Stimulated activated CD8-positive, alpha-beta memory T cell treated with anti-CD3 and anti-CD28 coated beads, Interleukin-4, amount 100 ng/mL, for 4 hours (primary cell): ENCODE measurements at places on chromosomes 1 and 21.

GRCh38 chr1:51950701-51951100 lies 39.8 kb downstream of the RAB3B start:
- DNase-seq = no peak

DNA sequence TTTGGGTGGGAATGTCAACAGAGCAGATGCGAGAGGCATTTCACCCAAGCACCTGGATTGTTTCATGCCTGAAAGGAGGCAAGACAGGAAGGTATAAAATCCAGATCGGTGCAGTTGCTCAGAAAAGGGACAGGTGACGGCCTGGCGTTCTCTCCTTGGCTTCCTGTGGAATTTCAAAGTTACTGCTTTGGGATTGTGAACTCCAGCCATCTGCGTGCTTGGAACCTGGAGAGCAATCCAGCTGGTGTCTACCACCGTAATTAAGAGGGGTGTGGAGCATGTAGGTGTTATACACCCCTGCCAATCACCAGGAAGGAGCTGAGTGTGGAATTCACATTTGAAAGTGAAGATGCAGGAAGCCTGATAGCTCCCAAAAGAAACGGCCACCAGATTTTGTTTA lies 286.1 kb downstream of the KIF26B start:
- no peak for DNase-seq

DNA sequence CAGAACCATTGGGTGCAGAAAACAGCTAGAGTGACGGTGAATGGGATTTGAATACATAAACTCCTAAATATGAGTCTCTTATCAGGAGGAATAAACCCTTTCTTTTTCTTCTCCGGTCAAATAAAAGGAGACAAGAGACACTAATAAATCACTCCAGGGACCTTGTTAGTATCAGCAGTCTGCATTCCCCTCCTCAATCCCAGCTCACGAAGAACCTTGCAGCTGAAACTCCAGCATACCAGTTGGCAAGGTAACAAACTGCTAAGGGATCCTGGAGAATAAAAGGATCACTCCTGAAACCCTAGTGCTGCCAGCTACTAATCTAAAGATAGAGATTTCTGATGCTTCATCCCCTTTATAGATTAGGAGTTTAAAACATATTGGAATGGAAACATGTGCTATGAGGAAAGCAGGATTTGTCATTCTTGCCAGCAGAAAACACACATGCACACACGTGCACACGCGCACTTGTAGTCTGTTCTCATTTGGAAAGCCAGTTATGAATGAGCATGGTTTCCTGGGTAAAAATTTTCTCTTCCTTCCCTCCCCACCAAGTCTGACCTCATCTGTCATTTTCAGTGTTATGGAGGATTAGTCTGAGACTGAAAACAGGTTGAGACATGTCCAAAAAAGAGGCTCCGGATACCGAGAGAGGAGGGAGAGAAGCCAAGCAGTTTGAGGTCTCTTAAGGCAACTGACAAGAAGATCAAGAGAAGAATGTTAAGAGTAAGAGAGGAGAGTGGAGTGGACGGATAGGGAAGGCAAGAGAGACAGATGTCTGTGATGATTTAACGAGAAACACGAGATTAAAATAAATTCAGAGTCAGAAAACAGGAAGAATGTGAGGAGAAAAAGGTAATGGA lies 10.9 kb downstream of the IER5 start:
- DNase-seq = no peak

DNA sequence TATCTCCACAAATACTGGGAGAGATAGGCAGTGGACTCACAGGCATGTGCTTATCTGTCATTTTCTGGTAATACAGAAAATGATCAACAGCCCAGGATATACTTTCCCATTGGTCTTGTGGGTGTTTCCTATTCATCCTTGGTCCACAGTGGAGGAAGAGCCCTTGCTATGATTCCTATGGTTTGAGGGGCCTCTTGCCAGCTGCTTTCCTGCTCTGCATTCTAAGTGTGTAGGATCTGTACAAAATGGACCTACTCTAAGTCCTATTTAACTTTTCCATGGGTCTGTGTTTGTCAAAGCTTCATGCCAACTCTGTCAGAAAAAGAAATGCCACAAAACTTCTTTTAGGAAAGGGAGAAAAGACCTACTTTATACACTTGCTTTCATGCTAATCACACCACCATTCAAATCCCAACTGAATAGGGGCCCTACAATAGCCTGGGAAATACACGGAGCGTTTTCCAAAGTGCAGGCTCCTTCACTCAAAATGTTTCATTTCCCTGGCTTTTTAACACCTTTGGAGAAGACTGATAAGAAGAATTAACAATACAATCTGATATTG lies 16.4 kb downstream of the PLPP3 start:
- no peak for DNase-seq

DNA sequence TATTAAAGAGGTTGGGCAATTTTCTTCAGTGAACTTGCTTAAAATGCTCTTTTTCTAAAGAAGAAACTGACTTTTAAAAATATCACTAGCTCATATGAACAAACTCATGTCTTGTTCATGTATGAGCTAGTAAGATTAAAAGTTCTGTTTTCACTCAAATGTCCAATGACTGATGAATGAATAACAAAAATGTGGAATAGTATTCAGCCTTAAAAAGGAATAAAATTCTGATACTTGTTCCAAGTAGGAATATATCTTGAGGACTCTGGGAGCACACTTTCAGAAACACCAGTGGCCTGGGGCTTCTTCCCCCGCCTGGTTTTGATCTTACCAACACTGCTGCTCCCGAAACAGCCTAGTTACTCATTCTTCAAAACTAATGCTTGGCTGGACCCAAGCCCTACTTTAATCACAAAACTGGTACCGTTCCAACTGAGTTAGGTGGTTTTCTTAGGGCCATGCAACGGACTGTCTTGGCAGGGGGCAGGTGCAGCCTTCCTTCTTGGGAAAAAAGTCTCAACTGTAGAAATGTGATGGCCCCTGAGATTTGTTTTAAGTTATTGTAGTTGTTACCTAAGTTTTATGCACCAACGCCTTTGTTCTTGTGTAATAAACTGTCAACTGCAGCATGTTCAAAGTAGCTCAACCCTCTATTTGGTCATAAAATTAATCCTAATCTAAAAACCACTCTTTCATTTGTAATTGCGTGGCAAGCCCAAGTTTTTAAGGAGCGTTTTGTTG lies 116.0 kb downstream of the ETS2 start:
- DNase-seq = no peak

GRCh38 chr21:45739218-45740087 lies 95.9 kb downstream of the PCBP3 start:
- no peak for DNase-seq

DNA sequence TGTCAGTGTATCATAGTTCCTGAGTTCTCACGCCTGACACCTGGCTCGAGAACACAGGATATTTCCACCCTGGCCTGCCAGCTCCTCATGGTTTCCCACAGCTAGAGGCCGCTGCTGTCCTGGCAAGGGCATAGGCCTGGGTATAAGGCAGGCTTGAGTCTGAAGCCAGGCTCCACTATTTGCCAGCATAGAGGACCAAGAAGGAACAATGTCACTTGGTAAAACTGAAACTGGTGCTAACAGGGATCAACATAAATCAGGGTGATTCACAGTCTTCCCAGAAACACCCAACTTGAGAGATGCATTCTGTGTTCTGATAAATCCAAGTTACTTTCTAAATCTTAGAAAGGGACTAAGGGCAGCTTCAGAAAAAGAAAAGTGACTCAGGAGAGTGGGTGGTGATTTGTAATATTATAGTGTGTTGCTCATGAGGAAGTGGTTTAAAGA lies 6.9 kb upstream of the S100A2 start:
- DNase-seq = no peak

GRCh38 chr1:24502709-24503058 lies at the start of gene RCAN3:
Gene RCAN3, plus strand, starts transcription at chr1:24502836. Its CDS starts 11,537 bp downstream, at chr1:24514373.
- peak; percentile 48 for DNase-seq

- no peak for DNase-seq
Observed at GRCh38 chr1:73948055-73948454, 249.9 kb downstream of the LRRIQ3 start.

DNA sequence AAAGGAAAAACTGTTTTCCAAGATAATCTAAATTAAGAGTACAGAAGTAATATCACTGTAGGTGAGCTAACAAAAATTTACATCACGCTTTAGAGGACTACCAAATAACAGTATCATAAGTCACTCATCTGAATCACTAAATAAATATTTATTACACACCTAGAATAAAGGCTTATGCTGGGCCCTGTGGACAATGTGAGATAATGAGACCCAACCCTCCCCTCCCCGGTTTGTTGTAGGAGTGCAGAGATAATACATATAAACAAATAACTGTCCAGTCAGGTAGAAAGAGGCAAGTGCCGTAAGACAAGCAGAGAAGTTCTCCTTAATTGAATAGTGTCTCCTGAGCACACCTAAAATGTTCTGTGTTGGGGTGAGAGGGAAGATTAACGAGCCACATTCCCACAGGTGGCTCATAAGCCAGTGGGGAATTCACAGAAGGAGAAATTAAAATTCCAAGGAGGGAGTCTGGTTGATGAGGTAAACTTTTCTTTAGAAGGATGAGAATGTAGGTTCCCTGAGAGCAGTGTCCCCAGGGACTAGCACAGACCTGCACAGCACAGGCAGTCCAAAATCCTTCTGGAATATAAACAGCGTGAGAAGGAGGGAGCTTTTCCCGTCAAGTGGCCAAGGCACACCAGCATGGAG lies 241.4 kb downstream of the NFIA start:
- no peak for DNase-seq

DNA sequence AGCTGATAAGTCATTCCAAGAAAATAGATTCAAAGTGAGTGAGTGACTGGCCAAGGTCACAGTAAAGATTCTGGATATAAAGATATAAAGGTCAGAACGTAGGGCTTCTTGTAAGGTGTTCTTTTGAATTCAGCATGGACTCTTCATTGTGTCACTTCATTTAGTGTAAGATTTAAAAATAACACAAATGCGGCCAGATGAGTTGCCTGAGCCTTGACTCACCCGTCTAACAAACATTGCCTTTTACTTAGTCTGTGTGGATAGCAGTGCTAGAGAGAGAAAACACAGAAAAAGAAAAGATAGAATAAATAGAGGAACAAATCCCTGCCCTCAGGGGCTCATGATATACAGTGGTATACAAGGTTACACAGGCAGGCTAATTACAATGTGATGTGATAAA lies 223.4 kb downstream of the PLPP3 start:
- no peak for DNase-seq

- DNase-seq = no peak
Observed at GRCh38 chr1:160429125-160429561, 28.8 kb downstream of the VANGL2 start.

DNA sequence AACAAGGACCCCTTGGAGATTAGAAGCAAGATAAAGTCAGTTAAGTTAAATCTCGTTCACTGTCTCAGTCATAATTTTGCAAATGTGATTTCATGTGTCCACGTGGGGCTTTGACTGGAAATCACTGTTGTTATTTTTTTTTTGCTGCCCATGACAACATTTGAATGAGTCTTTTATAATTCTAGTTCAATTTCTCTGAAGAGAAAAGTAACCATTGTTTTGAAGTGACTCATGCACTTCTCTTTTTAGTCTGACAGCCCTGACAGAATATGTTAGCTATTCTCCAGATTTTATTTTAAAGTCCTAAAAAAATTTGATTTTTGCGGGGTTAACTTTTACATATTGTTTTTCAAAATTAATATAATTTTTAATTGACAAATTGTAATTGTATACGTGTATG lies 30.7 kb upstream of the NLRP3 start:
- no peak for DNase-seq

DNA sequence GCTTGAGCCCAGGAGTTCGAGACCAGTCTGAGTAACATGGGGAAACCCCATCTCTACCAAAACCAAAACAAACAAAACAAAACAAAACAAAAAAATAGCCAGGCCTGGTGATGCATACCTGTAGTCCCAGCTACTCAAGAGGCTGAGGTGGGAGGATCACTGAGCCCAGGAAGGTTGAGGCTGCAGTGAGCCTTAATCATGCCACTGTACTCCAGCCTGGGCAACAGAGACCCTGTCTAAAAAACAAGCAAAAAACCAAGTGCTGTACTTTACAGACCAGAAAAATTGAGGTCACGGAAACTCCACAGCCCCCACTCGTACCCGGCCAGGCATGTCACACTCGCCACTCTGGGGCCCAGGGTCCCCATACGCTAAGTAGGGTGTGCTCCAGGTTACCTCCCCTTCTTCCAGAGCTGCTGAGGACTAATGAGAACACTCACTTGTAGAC lies 22.9 kb downstream of the ATP2B4 start:
- no peak for DNase-seq

DNA sequence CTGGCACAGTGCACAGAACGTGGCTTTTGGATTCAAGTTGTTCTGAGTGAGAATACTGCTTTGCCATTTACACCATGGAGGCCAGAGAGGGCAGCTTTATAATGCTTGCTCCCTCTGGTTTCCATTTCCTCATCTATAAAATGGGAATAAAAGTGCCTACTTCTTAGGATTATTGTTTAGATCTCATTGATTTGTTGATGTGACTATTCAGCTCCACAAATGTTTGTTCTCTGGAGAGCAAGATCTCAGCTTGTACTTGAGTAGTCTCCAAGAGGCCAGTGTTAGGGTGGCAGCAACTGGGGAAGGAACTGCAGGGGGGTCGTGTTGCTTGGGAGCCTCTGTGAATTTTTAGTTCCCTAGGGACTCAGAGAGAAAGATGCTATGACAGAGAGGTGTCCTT lies 55.2 kb downstream of the YARS1 start:
- DNase-seq = no peak

- no peak for DNase-seq
Observed at GRCh38 chr1:5836776-5837440, 155.3 kb downstream of the NPHP4 start.

DNA sequence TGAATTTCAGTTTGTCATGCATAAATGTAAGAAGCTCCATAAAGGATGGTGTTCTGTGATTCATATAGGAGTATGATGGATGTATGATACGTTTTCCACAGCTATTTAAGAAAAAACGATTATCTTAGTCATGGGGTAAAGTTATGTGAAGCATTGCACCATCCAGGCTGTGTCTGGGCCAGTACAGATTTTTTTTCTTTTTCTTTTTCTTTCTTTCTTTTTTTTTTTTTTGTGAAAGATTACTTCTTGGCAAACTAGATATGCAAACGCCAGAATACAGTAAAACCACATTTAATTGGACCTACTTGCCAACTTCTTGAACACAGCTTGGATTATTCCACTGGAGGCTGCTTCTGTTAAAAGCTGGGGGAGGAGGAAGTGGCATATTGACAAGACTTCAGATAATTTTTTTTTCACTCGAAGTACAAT lies 14.9 kb downstream of the ZBTB18 start:
- DNase-seq = no peak

DNA sequence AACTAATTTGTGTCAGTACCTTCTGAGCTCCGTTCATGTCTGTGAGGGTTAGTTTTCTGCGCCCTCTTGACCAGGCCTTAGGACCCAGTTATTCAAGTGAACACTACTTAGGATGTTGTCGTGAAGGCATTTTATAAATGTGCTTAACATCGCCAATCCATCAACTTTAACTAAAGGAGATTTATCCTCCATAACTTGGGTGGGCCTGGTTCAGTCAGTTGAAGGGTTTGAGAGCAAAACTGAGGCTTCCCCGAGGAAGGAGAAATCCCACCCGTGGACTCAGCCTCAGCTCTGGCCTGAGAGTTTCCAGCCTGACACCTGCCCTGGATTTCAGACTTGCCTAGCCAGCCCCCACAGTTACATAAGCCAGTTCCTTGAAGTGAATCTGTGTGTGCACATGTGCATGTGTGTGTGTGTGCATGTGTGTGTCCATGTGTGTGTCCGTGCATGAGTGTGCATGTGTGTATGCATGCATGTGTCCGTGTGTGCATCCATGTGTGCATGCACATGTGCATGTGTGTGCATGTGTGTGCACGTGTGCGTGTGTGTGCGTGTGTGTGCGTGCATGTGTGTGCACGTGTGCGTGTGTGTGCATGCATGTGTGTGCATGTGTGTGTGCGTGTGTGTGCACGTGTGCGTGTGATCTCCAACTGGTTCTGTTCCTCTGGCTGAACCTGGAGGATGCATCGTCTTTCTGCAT lies 62.1 kb upstream of the PDE9A start:
- DNase-seq = no peak
